ENCODE measurements at places on chromosomes 4 and X.

GRCh38 chrX:39613997-39614679, 483.6 kb downstream of the BCOR start:
- DNase-seq, result no peak

DNA sequence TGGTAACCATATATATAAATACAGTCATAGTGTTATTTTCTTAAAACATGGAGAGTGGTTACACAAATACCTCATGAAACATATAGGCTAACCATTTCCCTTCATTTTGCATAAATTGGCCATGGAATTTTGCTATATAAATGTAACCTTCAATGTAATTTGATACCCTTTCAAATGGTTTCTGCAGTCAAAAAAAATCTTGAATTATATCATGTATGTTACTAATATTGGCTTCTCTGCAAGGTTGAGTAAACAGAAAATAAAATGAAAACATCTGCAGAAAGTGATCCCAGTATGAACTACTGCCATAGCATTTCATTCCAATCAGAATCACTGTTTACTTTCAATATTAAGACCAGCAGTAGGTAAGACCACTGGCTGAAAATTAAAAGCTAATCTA, 1165.9 kb upstream of the TENM3 start:
- DNase-seq, result no peak

DNA sequence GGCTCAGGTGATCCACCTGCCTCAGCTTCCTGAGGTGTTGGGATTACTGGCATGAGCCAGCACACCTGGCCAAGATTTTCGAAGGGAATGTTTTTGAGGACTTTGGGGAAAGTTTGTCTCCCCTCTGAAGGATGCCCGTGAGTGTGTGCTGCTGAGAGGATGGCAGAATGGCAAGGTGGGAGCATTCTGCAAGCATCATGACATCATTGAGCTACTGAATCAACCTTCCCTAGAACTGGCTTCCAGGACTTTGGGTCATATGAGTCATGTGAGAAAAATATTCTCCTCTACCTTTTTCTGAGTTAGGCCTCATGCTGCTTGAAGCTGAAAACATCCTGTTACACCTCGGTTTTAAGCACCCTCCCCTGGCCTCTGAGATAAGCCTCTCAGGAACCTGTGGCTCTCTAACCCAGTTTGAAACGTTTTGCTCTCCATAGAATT, 31.0 kb downstream of the TMEM131L start:
- DNase-seq, result peak; percentile 24

GRCh38 chr4:18961266-18961665, 939.7 kb upstream of the LCORL start:
- no peak for DNase-seq

GRCh38 chrX:154013614-154014360, 5.9 kb downstream of the IRAK1 start:
- no peak for DNase-seq

Data from epithelial cell of prostate (primary cell).